ENCODE measurements at places on chromosomes 6 and 20.
A peak's percentile ranks its signal among the peaks of the same experiment; 100 is the strongest.

GRCh38 chr6:145544041-145544440 lies 191.3 kb downstream of the EPM2A start:
- DNase-seq = no peak

DNA sequence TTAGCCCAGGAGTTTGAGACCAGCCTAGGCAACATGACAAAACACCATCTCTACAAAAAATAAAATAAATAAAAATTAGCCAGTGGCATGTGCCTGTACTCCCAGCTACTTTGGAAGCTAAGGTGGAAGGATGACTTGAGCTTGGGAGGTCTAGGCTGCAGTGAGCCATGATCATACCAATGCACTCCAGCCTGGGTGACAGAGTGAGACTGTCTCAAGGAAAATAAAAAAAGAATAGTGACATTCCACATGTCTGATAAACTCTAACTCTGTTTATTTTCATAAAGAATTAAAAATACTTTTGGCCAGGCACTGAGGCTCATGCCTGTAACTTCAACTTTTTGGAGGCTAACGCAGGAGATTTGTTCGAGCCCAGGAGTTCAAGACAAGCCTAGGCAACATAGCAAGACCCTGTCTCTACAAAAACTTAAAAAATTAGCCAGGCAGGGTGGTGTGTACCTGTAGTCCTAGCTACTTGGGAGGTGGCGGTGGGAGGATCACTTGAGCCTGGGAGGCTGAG lies 115.1 kb downstream of the GJA1 start:
- no peak for DNase-seq

DNA sequence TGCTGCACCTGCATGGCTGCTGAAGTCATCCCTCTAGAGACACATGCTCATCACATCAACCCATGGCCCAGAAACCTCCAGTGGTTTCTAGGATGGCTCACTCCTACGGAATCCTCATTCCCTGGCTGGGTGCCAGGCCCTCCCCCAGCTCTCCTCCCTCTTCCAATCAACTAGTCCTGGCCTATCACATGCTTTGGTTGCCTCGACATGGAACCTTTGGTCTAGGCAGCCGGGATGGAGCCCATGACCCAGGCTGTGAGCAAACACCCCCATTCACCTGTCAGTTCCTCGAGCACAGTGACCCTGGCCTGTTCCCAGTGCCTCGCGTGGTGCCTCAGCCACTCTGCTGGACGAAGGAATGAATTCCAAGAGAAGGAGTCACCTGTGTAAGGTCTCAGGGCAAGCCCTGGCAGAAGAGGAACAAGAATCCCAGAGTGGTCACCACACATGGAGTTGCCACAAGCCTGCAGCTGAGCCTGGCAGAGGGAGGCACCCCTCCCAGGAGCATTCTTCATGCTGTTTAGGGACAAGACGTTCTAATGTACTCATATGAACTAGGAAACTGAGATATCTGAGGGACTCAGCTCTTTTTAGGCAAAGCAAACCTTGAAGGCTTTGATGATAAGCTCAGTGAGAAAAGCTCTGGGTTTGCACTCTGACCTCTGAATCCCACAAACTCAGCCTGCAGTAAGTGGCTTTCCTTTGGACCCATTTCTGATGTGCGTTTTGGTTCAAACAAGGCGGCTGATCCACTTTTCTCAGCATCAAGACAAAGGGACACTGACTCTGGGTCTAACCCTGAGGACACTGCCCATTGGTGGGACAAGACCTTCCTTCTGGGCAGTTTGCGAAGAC lies 40.2 kb downstream of the PPP1R3G start:
- DNase-seq = no peak

DNA sequence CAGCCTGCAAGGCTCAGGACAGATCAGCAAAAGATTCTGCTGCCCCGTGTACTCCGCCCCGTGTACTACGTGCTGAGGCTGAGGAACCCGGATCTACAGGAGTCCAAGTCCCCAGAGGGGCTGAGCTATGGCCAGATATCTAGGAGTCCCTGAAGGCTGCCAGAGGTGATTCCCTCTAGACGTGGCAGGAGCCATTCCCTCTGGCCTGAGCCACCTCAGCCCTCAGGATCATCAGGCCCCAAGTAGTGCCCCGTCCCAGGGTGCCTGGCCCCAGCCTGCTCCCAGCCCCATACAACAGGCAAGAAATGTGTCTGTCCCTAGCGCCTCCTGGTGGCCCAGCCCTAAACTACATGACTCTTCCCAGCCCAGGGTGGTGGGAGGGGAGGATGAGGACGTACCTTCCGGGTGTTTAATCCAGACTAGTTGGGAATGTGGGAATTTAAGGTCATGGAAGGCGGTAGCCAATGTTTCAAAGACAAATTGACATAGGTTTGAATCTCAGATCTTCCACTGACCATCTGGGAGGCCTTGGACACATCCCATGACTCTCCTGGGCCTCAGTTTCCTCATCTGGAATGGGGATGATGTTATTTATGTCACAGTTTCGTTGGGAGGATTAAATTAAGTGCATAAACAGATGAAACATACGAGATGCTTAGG lies 49.4 kb upstream of the PTPN1 start:
- DNase-seq = peak; percentile 62

GRCh38 chr6:94769197-94769596 lies 808.1 kb upstream of the MANEA start:
- no peak for DNase-seq

DNA sequence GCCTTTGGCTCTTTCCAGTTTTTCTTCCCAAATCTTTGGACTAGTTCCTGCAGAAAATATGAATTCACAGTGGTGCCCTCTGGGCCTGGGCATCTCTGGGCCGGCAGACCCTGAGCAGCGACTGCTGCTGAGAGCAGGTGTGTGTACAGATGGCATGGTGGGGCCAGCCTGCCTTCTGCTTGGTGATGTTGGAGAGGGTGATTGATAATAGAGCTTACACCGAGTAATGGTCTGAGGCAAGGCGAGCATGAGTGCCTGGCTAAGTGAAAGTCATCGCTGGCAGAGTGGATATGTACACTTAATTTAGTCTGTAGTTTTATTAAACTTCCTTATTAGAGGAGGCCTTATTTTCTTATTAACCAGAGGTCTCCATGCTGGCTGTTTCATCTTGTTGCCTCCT lies 156.9 kb downstream of the CDKAL1 start:
- DNase-seq = no peak

DNA sequence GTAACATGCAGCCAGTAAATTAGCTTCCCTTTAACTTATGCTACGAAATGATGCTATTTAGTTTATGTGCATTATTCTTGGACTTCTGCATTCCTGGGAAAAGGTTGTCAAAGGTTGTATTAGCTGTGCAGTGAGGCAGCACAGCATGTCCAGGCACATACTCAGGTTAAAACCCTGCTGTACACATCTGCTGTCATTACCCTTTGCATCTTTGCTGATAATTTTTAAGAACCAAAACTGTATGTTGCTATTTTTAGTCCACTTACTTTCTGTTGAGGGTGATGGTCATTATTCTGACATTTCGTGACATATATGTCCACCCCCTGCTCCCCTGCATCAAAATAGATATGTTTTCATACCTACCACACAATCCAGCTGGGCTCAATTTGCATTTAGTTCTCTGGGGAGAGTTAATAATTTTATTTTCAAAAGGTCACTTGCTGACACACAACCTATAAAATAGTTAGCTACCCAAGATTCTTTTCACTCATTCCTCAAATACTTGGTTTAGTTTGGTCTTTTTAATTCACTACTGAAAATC lies 142.5 kb upstream of the SPACA1 start:
- DNase-seq = no peak

DNA sequence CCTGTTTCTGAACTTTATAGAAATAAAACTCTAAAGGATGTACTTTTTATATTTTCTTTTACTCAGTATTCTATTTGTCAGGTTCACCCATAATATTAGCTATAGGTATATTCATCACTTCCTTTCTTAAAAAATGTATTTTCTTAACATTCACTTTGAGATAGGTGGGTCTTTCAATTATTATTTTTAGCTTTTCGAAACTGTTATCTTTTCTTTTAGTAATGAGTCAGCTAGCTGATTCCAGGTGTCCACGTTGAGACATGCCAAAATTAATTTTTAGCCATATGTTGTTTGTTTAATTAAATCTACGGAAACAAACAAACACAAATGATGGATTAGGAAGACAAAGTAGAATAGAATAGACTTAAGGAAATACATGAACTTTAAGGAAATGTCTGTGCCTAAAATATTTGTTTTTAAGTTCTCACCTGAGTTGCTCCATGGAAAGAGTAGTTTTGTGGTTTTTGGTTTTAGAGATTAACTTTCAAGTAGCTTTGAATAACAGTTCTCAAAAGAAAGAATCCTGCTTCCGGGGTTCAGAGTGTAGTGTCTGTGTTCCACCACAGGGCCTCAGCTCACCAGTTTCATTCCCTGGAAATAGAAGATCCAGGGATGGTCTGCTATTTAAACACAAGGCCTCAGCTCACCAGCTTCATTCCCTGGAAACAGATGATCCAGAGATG lies 435.0 kb downstream of the HAO1 start:
- no peak for DNase-seq

DNA sequence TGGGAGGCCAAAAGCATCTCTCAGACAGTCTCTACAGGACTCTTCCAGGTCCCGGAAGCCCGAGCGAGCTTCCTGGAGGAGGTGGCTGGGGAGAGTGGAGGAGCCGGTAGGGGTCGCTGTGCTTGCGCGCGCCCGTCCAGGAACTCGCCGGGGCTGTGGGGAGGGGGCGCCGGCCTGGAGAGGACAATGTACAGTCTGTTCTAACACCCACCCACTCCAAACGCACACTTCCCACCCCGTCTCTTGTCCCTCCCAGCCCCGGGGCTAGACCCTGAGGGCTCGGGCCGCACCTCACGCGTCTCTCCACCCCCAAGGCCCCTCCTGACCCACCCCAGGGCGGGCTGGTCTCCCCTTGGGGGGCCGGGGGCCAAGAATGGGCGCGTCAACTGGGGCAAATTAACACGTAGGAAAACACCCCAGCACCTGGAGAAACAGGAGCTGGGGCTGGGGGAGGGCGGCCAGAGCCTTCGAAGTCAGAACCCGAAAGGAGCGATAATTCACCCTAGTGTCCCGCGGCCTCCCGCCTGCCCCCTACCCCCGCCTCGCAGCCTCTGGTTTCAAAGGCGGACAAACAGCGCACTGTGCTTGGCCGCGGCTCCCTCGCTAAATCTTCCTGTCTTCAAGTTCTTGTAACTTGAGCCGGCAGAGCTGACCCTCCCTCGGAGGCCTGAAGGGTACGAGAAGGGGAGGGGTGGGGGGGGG lies 103.2 kb upstream of the FOXP4 start:
- no peak for DNase-seq

- DNase-seq = peak; percentile 61
Measured at GRCh38 chr20:47054945-47055344, 160.3 kb downstream of the EYA2 start.

DNA sequence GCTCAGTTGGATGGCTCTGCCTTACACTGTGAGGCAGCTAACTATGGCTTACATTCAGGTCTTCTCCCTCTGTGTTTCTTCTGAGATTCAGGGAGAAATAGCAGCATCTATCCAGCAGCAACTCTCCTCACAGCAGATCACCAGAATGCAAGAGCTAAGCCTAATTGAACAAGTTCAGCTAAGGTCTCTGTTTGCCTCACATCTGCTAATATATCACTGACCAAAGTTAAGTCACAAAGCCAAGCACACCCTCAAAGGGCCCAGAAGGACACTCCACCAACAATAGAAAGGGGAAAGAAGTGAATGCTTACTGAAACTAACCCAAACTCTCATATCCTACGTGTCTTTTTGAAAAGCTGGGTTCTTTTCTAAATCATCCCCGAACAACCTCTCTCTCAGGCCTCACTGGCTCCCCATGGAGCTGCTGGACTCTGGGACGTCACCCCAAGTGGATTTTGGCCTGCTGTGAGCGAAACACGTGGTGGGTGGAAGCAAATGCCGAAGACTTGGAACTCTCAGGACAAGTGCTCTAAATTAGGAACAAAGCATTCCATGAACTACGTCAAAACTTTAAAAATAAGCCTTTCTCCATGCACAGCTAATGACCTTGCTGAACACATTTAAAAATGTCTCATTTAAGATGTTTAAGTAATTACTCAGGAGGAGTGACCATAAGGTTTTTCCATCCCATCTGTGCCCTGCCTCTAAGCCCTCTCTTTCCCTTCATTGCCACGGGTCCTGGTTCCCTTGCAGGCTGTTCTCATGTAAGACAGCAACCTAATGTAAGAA lies 167.5 kb upstream of the PLCB4 start:
- DNase-seq = no peak

GRCh38 chr20:50431066-50431450 lies 79.1 kb upstream of the PTPN1 start:
- DNase-seq = no peak
